ENCODE measurements at places on chromosomes 12 and 14. TPM values are rescaled to one million over a fixed set of nuclear protein-coding genes. Genes with fewer than 3 reads are reported as not detected.

DNA sequence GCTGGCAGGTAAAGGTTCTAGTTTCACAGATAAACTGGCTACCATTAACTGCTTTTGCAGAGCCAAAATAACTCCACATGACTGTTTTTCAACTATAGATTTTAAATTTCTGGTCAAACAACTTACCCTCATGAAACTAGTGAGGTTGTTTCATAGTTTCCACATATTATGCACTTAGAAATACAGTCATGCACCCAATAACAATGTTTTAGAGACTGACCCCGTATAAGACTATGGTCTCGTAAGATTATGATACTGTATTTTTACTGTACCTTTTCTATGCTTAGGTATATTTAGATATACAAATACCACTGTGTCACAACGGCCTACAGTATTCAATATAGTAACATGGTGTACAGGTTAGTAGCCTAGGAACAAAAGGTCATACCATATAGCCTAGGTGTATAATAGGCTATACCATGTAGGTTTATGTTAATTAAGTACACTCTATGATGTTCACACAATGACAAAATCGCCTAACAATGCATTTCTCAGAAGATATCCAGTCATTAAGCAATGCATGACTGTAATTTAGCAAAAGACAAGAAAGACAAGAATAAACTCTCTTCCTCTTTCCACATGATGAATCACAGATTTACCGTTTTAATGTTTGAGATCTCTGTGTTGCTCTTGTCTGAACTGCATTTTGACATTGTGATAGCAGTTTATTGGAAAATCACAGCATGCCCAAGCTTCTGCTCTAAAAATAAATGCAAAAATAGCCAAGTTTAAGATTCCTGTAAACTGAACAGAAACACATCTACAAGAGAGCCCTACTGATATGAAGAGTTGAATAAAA is 17.1 kb downstream of the DICER1 start:
- no peak for DNase-seq

GRCh38 chr12:57094208-57095160 is 5.6 kb downstream of the NAB2 start:
- no peak for DNase-seq

DNA sequence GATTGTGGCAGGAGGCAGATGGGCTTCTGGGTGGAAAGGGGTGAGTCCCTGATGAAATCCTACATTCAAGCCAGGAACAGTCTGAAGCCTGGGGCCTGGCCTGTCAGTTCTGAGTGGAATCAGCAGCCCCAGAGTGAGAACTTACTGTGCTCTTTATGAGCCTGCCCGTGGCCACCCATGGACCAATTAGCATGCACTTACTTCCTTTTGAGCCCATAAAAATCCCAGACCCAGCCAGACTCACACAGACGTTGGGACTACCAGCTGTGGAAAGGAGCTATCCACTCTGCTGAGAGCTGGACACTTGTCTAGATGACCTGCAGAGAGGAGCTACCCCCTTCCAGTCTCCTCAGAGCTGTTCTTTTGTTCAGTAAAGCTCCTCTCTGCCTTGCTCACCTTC is 104.5 kb downstream of the MNAT1 start:
- DNase-seq = no peak

GRCh38 chr12:3493043-3493858 is 2.2 kb downstream of the PRMT8 start:
- DNase-seq = no peak

DNA sequence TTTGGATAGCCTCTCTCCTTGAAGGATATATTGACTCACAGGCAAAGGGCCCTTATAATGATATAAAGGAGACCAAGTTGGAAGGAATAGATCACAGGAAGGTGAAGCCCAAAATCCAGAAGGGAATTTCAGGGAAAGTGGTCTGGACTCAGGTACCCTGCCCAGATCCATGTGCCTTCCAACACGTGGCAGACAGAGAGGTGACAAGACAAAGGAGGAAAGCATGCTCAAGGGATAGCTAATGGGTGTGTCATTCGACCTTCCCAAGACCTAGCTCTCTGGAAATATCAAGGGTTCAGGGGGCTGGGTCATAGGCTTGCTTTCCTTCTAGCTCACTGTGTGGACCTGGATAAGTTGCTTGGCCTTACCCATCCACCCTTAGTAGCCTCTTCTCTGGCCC is 214.3 kb downstream of the ZFP36L1 start:
- peak; percentile 46 for DNase-seq

- DNase-seq = no peak
These were observed 5.1 kb upstream of the TCL1B start for GRCh38 chr14:95681153-95681552.

- DNase-seq = no peak
These were observed 35.8 kb downstream of the CKAP4 start for GRCh38 chr12:106211973-106212372.

- no peak for DNase-seq
These were observed 5.1 kb upstream of the NKX2-1 start for GRCh38 chr14:36524874-36525745.

Gene ZNF605
- total RNA-seq = 6.4 TPM

- DNase-seq = no peak
These were observed 319.0 kb downstream of the TMTC2 start for GRCh38 chr12:83005534-83006197.

DNA sequence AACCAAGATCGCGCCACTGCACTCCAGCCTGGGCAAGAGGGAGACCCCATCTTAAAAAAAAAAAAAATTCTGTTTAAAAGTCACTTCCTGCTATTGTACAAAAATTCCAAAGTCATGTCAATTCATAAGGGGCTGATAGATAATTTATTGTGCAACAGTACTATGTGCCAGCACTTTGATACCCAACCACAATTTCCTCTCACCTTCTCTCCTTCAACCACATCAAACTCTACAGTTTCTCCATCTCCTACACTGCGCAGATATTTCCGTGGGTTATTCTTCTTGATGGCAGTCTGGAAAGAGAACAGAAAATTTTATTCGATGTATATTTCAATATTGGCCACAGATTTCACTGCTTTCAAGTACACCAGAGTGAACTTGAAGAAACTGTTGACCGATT is 7.6 kb downstream of the YBX3 start:
- no peak for DNase-seq

DNA sequence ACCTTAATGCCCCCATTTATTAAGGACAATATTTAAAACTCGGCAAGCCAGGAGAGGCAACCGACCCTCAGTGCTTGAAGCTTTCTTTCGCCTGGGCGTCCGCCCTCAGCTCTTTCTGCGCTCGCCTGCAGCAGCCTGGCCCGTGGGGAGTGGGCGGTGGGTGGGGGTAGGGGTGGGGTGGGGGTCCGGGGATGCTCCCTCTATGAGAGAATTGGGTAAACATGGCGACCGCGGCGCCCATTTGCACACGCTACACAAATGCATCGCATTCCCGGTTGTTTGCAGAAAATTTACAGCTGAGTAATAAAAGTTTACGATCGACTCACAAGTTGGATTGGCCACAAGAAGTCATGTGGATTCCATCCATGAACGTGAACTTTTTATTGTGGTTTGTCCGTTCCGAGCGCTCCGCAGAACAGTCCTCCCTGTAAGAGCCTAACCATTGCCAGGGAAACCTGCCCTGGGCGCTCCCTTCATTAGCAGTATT is 7.7 kb downstream of the HOXC8 start:
- peak; percentile 92 for DNase-seq

DNA sequence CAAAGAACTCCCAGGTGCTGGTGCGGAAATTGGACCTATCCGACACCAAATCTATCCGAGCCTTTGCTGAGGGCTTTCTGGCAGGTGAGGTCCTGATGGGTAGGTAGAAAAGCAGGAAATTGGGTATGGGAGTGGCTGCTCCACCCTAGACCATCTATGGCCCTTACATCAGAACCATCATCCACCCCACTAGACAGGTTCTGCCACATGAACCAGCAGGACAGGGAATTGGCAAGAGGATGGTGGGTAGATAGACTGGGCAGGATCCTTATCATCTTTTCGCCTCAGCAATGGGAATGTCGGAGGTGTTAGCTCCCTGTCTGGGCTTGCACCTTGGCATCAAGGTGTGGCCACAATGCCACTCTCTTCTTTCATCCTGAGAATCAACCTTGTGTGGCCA is 23.5 kb downstream of the RDH12 start:
- DNase-seq = no peak

DNA sequence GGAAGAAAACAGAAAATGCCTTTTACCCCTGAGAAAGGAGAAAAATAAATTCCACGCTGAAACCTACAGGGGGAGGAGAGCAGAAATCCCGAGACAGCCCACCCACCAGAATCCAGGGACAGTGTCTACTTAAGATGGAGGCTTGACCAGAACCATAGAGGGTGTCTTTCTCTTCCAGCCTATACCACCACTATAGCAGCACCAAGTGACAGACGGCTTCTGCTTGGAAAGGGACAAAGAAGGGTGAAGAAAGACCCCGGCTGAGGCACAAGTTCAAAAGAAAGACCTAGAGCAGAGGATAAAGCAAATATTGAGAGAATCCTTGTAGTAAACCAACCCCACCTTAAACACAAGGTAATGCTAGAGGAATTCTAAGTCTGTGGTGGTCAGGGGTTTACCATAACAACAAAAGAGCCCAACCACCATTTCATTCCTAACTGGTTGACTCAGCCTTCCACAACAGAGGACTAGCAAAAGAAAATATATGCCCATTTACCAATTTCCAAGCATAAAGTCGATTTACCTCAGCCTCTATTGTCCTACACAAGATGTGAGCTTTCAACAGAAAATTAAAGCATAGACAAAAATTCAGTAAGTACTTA is 105.3 kb upstream of the FOXG1 start:
- DNase-seq = peak; percentile 96
